Stimulated activated CD4-positive, alpha-beta T cell treated with anti-CD3 and anti-CD28 coated beads, Interleukin-2, amount 100 ng/mL, for 24 hours (primary cell): ENCODE measurements at places on chromosomes 5 and 9.

DNA sequence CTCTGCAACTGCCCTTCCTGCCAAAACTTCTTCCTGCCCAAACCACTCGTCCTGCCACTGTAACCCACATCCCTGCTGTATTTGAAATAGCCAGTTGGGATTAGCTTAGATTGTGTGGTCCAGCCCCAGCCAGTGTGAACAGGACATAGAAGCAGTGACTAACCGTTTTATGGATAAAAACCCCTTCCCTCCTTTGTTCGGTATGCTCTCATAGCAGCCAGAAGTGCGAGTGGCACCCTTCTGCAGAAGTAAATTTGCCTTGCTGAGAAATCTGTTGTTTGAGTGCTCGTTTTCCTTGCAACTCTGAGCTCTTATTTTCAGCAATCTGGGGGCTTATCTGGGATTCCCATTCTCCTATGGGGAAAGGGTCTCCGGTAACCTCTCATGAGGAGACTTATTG lies 470.0 kb downstream of the PRDM9 start:
- no peak for DNase-seq

- DNase-seq, result no peak
These were observed 48.2 kb downstream of the EQTN start for GRCh38 chr9:27248702-27249101.

GRCh38 chr5:167820101-167820990 lies 471.1 kb upstream of the WWC1 start:
- no peak for DNase-seq

GRCh38 chr5:137357436-137357835 lies 141.7 kb downstream of the SPOCK1 start:
- no peak for DNase-seq

DNA sequence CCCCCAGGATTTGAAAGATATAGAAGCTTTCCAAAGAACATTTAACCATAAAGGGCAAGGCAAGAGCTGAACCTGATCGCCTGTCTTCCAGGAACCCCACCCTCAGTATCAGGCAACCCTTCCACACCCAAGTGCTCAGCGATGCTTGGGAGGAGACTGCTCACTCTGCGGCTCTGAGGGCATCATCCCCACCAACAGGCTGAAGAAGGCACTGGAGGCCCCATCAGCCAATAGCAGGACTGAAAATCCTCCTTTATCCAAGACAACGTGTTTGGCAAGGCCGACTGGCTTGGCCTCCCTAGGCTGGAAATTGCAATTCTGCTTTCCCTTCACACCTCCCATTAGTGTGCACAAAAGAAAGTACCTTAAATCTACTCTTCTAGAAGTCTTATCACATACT lies 1.4 kb upstream of the PPP2CA start:
- no peak for DNase-seq

GRCh38 chr9:92463984-92464383 lies 18.3 kb downstream of the ASPN start:
- DNase-seq, result no peak

- DNase-seq, result no peak
These were observed 24.7 kb upstream of the LECT2 start for GRCh38 chr5:135979510-135979909.

GRCh38 chr5:91217859-91218258 lies 165.3 kb downstream of the ARRDC3 start:
- no peak for DNase-seq

GRCh38 chr5:149724130-149724840 lies 5.8 kb upstream of the PPARGC1B start:
- no peak for DNase-seq

DNA sequence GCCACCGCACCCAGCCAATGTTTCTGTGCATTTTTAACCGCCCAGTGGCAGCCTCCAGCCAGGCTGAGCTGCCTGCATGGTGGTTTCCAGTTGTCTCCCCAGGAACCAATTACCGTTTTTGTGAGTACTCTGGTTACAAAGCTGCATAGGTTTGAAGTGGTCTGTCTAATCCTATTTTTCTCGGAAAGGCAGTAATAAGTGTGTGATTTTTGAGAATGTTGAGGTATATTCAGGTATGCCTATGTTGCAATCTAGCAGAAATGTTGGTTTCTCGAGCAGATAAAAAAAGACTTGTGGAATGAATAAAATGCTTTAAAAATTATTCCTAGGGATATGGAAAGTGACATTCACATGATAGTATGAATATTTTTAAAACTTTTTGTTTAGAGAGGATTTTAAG lies 41.5 kb upstream of the ANKH start:
- DNase-seq, result no peak

- DNase-seq, result no peak
These were observed 213.1 kb upstream of the ACO1 start for GRCh38 chr9:32171339-32171738.

GRCh38 chr9:35180801-35181200 lies 19.0 kb downstream of the UNC13B start:
- DNase-seq, result no peak

DNA sequence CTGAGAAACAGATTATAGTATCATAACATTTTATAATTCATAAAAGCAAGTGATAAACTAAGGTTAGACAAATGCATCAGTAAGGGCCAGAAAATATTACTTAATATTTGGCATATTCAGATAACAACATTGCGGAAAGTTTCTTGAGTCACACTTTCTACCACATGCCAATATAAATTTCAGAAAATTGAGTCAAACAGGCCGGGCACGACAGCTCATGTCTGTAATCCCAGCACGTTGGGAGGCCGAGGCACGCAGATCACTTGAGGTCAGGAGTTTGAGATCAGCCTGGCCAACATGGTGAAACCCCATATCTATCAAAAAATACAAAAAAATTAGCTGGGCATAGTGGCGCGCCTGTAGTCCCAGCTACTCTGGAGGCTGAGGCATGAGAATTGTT lies 47.1 kb downstream of the SLC38A9 start:
- DNase-seq, result no peak

DNA sequence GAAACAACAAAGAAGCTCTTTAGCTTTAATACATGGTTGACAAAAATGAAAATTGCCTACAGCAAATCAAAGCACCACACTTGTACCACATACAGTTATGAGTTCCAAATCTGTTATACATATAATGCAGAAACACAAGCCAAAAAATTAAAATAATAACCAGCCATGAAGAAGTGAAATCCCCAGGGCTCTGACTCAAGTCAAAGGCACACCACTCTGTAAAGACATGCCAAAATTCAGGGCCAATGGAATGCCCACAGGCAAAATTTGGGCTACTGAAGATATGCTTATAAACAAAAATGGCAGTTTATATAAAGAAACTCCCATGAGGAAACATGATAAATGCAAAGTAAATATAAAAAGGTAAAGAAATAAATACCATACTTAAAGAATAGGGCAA lies 29.0 kb downstream of the THBS4 start:
- DNase-seq, result no peak

DNA sequence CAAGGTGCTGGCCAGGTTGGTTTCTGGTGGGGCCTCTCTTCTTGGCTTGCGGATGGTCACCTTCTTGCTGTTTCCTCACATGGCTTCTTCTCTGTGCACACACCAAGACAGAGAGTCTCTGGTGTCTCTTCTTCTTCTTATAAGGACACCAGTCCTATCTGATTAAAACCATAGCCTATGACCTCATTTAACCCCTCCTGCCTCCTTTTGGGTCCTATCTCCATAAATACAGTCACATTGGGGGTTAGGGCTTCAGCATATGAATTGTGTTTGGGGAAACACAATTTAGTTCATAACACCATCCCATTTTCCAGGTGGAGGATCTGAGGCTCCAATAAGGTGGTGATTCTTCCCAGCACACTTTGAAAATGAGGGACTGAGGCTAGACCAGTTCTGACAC lies 80.4 kb downstream of the SPRY4 start:
- DNase-seq, result no peak

GRCh38 chr5:127419683-127420257 lies 97.7 kb upstream of the PRRC1 start:
- no peak for DNase-seq

- no peak for DNase-seq
These were observed 84.2 kb downstream of the MLLT3 start for GRCh38 chr9:20538092-20538491.
